ENCODE measurements at places on chromosomes 1 and 21.
A peak's percentile ranks its signal among the peaks of the same experiment; 100 is the strongest.

GRCh38 chr1:113293256-113293626 lies 97.1 kb upstream of the MAGI3 start:
- DNase-seq: no peak

- no peak for DNase-seq
Measured at GRCh38 chr21:22450507-22450906, 1452.3 kb downstream of the NCAM2 start.

DNA sequence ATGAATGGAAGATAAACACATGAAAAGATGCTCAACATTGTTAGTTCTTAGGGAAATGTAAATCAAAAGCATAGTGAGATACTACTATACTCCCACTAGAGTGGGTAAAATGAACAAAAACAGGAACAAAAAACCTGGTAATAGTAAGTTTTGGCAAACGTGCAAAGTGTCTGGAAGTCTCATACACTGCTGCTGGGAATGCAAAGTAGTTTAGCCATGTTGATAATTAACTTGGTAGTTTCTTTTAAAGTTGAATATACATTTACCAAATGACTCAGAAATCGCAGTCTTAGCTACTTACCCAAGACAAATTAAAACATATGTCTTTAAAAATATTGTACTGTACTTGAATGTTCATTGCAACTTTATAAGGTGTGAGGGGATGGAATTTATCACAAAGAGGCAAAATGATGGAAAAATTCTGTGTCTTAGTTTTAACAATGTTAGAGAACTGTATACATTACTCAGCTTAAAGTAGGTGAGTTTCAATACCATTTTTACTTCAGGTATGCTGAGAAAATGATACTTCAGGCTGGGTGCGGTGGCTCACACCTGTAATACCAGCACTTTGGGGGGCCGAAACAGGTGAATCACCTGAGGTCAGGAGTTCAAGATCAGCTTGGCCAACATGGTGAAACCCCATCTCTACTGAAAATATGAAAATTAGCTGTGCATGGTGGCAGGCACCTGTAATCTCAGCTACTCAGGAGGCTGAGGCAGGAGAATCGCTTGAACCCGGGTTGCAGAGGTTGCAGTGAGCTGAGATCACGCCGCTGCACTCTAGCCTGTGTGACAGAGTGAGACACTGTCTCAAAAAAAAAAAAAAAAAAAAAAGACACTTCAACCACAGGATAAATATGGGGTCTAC lies 102.3 kb downstream of the PDE4B start:
- DNase-seq: no peak

DNA sequence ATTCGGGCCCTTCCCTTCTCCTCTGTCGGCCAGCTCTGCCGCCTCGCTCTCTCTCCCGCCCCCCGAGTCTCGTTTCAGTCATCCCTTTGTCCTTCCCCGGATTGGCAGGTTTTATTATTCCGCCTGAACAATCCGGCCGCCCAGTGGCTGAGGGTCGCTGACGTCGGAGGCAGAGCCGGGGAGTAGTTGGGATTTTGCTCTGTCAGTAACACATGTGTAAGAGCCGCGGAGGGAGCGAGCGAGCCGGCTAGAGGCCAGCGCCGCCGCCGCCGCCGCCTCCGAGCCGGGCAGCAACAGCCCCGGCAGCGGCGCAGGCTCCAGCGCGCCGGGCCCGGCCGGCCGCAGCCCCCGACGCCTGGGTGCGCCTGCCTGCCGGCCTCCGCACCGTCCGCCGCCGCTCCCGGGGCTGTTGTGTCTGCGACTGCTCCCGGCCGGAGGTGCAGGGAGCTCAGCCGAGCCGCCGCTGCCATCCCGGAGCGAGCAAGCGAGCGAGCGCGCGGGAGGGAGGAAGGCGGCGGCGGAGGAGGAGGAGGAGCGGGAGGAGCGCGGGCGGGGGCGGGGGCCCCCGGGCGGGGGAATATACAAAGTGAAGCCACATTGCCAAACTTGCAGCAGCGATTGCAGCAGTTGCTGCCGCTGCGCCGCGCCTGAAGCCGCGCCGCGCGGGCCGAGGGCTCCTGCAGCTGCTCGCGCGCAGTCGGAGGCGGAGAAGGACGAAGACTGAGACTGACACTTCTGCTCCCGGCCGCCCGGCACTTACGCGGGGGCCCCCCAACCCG lies at the start of gene LMO4:
Gene LMO4, plus strand, starts transcription at position 609 of the 779 bp plus-strand sequence. CDS start 3,136 bp downstream, outside the sequence.
- peak; percentile 75 for DNase-seq

- no peak for DNase-seq
Measured at GRCh38 chr1:94033849-94034248, 87.1 kb downstream of the ABCA4 start.

DNA sequence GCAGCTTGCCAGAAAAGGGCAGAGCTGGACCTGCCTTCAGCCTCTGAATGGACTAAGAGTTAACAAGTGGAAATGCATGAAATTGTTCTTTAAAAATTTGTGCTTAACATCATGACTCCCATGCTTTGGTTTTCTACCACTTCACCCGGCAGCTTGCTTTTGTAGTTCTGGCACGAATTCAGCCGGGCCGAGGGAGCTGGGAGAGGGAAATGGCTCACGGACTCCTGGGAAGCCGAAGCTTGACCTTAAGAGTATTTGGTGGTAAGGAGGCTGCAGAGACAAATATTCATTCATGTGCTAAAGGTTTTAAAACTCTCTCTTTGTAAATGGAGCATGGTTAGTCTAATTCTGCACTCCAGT lies 17.2 kb upstream of the GFI1 start:
- DNase-seq: no peak

DNA sequence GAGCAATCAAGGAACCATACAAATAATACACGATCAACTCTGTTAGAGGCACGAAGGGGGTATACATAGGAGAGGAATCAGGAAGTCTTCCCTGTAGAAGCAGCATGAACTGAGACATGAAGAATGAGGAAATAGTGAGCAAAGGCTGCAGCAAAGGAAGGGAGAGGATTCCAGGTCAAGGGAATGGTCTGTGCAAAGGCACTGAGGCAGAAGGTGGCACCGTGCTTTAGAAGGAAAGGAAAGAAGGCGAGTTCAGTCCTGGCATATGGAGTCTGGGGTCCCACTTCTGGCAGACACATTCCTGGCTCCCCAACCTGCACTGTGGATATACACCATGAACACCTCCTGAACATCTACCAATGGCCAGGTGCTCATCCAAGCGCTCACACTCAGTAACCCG lies 56.1 kb downstream of the GLIS1 start:
- DNase-seq: no peak
